ENCODE measurements at places on chromosomes 3 and 15. TPM values are rescaled to one million over a fixed set of nuclear protein-coding genes. Genes with fewer than 3 reads are reported as not detected.

DNA sequence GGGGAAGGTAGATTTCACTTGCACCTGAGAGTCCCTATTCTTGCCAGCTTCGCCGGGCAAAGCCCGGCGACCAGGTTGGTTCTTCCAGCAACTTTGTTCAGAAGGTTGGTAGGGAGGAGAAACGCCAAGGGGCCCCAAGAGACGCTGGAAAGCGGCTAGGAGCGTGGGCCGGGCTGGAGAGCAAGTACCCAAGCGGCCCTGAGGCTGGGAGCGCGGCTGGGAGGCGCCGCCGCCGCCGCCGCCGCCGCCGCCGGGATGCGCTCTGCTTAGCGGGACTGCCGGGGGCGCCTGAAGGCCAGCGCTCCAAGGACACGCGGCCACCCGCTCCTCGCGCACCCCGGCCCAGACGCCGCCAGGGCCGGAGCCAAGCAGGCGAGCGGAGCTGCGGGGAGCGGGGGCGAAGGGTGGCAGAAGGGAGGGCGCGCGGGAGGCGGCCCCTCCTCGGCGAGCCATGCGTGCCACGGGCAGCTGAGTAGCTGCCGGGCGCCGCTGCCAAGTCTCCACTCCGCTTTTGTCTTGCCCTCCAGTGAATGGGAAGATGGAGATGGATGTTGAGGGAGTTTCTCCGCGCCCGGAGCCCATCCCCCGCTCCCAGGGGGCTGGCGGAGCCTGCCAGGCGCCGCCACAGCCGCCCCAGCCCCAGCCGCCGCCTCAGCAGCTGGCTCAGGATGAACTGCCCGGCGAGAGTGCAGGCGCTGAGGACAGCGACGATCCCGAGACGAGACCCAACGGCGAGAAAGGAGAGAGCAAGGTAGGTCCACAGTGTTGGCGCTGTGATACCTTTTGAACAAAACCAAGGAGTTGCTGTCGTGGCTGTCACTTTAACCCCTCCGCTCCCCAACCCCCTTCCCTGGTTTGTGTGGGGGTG is 227.4 kb upstream of the AZI2 start:
- H3K4me3 ChIP-seq = peak overlapping the region; percentile 52
- no peak for DNase-seq
- no peaks in the 10 kb centered on the region for H3K27me3 ChIP-seq
- H3K27ac ChIP-seq = peak overlapping the region; percentile 74
- H3K4me1 ChIP-seq = no peaks in the 10 kb centered on the region

- no peaks in the 10 kb centered on the region for H3K27me3 ChIP-seq
- H3K4me1 ChIP-seq = no peaks in the 10 kb centered on the region
- H3K36me3 ChIP-seq = no peaks in the 10 kb centered on the region
- no peak overlapping the region for H3K4me3 ChIP-seq
These were observed 24.6 kb upstream of the LRRFIP2 start for GRCh38 chr3:37198996-37199395.

GRCh38 chr3:61783993-61784718 is 222.8 kb downstream of the PTPRG start:
- no peaks in the 10 kb centered on the region for H3K4me1 ChIP-seq
- H3K27ac ChIP-seq = no peak overlapping the region
- H3K27me3 ChIP-seq = no peaks in the 10 kb centered on the region
- no peak for DNase-seq

Gene PP2D1
- not detected for total RNA-seq

Measured in ascending aorta (tissue), 2 donors.